ENCODE measurements at places on chromosomes 1 and 21.

GRCh38 chr1:46188295-46189030, 9.8 kb downstream of the POMGNT1 start:
- no peak for DNase-seq

- DNase-seq = no peak
These were observed 33.4 kb downstream of the RGS7 start for GRCh38 chr1:241323514-241324195.

GRCh38 chr1:202685641-202686040, 24.6 kb downstream of the SYT2 start:
- DNase-seq = no peak

DNA sequence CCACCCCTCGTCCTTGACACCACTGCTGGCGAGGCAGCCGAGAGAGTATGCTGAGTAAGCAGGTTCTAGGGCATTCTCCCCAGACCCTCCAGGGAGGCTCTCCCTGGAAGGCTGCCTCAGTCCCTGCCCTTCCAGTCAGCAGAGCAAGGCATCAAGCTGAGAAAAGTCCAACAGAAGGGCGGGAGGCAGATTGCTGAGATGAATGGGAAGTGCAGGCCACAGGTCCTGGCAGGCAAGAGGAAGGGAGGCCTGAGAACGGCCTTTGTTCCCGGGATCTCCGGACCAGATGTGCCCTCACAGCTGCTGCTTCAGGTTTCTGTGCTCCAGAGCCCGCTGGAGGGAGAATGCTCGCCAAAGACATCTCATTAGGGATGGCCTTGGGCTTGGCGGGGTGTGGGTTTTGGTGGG, 270.0 kb upstream of the VAMP3 start:
- no peak for DNase-seq

GRCh38 chr1:118334506-118334905, 149.5 kb upstream of the SPAG17 start:
- no peak for DNase-seq

DNA sequence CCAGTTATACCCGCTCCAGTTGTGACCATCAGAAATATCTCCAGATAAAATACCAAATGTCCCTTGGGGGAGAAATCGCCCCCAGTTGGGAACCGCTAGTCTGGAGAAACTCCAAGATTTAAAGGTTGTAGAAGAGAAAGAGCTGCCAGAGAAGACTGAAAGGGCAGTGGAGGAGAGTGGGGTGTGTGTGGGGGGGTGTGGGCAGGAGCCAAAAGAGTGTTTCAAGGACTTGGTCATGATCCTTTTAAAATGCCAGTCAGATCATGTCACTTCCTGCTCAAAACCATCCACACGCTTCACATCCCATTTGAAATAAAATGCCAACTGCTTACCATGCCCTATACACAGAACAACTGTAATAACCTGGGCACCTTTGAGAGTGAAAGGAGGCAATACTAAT, 3.4 kb upstream of the HEYL start:
- no peak for DNase-seq

DNA sequence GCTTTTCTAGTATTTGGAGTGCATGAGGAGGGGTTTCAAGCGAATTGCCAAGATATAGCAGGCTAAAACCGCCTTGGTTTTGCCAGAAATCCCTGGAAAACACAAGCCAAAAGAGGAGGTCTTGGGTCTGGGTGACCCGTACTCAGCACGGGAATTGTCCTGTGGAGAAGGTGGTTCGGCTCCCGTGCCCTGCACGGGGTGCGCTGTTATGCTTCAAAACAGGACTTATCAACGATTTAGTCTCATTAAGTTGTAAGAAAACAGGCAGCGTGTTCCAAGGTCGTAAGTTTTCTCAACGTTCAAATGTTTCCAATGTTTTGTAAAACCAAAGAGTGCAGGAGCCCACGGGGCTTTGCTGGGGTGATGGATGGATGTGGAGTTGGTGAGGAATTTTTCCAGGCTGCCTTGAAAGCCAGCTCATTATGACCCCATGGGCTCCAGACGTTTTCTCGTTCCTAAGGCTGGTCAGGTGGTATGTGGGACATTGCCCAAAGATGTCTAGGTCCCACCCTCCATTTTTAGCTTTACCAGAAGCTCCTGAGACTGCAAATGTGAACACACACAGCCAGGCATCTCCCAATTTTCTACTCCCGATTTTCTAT, 75.4 kb upstream of the CLDN14 start:
- DNase-seq = no peak

DNA sequence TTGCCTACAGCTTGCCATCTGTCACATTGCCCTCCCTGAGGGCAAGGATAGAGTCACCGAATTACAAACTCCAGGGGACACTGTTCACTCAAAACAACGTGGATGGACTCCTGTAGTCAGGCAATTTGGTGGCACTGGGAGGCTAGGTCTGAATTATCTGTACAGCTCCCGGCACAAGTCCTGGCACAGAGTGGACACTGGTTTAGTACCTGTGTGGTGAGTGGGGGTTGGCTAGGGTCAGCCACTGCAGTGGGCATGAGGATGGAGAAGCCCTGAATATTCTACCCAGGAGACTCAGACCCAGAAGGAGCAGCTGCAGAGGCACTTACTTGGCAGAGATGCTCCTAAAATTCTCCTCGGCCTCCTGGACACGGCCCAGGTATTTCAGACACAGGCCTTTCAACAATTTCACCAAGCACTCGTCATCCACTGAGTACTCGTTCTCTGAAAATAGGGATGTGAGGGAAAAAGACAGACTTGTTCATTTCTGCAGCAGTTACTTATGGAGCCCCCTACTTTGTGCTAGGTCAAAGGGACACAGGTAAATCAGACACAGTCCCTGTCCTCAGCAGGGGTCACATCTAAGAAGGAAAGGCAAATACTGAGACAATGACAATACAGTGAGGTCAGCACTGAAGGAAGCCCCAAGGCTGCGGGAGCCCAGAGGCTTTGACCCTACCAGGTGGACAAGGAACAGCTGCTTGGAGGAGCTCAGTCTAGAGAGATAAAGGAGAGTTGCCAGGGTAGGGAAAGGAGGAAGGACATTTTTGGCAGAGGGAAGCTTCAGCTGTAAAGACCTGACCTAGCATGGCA, 40.5 kb downstream of the TTC39A start:
- DNase-seq = no peak

DNA sequence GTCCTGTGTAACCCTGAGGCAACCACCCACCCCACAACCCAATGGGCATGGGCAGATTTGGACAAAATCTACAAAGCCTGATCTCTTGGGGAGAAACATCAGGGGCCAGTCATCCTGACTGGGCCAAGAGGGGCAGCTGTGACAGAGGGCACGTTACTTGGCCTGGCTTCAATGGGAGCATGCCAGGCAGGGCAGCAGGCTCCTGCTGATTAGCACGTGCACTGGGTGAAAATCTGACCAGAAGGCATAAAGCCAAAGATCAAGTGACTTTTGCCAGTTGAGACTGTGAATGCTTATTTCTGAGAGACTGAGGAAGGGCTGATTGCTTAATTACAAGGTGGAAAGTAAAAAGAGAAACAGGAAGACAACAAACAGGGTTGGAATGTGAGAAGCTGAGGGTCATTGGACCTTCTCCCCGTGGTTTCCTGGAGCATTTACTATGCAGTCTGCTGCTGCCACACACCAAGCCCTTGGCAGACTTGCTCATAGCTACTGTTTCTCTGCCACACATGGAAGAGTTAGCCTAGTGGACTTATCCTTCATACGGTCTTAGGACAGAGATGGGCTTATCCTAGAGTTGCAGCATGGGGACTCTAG, 39.8 kb upstream of the TNR start:
- no peak for DNase-seq

- DNase-seq = no peak
These were observed 746 bp downstream of the AK4 start for GRCh38 chr1:65148548-65149350.
